ENCODE measurements at places on chromosomes 12 and 14.

DNA sequence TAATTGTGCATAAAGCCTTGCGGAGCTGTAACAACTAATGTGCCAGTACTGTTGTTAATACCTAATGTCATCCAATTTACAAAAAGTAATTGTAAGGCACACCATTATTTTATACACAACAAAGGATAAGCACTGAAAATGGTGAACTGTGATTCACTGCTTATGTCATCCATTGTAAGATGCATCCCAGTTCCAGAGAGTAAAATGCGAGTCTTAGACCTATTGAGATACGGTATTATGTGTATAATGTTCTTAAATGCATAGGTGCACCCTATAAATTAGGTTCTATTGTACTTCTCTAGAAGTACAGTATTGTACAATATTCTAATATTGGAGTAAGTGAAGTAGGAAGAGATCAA lies 406 bp downstream of the PARP2 start:
- DNase-seq, result peak; percentile 47

DNA sequence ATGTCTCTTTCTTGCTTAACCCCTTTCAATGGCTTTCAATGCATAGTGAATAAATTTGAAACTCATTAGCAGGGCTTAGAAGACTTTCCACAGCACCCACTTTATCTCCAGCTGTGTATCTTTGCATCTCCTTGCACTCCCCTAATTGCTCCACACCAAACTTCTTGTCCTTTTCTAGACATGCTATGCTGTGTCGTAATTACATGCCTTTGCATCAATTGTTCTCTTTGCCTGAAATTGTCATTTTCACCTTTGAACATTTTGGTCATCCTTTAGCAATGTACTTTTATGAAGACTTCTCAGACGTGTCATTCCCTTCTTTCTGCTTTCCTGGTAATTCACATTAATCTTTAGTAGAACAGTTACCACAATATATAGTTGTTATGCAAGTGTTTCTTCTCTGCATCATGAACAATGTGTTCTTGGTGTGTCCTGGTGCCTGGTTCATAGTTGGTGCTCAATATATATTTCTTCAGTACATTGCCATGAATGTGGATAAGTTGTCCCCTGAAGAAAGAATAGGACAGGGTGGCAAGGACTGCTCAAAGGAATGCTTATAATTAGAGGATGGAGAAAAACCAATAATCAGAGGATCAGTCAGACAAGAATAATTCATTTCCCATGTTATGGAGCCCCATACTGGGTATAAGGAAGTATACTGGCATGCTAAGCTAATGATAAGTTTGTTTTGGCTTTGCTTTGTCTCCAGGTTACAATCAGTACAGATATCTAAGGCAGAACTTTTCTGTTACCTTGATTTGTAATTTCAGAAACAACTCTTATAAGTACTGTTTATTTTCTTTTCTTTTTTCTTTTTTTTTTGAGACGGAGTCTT lies 27.2 kb downstream of the ARF6 start:
- DNase-seq, result no peak

DNA sequence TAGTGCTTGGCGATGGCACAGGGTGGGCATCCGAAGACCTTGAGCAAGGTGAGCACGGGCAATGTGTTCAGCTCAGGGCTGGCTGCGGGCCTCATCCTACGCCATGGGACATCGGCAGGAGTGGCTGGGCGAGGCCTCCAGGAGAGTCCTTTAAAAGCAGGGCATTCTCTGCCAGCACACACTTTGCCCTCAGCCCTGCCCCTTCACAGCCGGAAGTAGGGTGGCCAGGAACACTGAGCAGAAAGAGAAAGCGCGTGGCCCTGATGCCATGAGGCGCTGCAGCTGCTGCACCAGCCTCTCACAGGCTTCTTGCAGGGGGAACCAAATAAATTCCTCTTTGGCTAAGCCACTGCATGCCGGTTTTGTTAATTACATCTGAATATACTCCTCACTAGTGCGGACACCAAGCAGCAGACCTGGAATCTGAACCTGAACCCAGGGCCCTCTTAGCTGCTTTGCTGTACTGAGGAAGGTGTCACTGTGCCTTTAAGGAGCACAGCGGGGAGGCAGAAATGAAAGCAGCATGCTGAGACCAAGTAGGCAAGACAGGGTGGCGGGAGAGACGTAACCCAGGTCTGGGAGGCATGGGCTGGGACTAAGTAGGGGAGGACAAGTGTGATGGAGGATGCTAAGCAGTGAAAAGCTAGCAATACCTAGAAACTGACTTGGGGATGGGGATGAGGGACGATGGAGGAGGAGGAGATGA lies 155.2 kb downstream of the TTC7B start:
- no peak for DNase-seq

GRCh38 chr12:62693376-62694050 lies 226.9 kb downstream of the MON2 start:
- no peak for DNase-seq

DNA sequence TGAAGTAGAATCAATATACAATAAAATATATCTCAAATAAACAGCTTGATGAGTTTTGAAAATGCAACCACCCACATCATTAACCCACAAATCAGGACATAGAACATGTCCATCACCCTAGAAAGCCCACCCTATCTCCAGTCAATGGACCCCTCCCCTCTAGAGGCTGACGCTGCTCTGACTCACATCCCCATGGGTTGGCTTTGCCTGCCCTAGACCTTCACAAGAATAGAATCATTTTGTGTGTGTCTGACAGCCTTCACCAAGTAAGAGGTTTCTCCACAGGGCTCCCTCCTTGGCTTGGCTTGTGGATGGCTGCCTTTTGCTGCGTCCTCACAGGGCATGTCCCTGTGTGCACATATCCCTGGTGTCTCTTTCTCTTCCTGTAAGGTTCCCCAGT lies 250.2 kb upstream of the RTL1 start:
- DNase-seq, result no peak

DNA sequence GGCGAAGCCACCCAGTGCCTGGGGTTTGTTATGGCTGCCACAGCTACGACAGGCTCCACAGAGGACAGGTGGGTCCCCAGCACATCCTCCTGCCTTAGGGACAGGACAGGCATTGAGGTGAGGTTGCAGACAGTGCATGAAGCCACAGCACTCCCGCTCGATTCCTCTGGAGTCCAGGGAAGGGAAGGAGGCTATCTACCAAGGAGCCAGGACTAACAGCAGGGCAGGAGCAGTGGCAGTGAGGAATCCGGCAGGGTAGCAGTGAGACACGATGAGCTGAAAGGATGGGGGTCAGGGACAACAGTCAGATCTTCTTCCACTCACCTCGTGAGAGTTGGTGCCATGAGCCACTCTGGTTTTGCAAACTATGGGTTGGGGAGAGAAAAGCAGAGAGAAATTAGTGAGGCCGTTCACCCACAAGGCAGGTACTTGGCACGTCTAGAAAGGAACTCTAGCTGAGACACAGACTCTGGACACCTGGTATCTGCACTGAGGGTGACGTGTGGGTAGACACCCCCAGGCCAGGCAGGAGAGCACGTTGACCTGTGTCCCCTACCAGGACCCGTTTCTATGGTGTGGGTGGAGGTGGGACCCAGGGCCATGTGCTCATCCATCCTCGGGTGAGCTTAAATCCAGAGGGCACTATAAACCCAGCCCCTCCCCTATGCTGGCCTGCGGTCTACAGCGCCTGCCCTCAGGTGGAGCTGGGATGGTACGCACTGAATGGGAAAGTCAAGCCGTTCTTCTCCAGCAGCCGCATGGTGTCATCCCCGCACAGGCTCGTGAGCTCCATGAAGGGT lies 39.3 kb downstream of the CHGA start:
- DNase-seq, result no peak

Data from hematopoietic multipotent progenitor cell treated with erythropoietin and hydrocortisone succinate and interleukin-3 and kit ligand, for 6 days (in vitro differentiated cells).